ENCODE measurements at places on chromosomes 7 and 10.

DNA sequence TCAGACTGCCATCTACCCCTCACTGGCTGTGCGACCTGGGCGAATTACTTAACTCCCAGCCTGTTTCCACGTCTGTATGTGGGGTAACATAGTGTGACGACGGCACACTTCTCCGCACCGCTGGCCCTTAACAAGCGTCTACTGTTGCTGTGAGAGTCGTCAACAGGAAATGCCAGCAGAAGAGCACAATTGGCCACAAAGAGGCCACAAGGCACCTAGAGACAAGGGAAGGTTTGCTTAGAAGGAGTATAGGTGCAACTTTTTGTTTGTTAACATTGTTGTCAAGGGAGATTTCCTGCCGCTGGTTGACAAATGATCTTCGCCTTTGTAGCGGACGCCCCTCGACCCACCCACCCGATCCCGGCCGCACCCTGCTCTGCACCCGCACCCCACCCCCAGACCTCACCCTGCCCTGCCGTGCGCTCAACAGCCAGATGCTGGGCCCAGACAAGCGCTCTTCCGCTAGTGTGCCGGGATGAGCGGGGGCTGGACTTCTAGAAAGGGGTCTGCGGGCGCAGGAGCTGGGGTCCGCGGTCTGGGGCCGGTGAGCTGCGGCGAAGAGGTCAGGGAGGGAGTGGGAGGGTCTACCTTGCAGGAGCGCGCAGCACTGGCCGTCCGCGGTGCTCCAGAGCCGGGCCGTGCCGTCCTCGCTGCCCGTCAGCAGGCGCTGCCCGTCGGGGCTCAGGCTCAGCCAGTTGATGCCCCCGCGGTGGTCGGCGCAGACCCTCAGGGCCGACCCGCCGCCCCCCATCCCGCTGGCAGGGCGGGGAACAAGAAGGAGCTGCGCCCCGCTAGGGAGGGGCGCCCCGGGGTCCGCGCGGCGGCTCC lies 785 bp downstream of the WDR86 start:
- no peak for DNase-seq

DNA sequence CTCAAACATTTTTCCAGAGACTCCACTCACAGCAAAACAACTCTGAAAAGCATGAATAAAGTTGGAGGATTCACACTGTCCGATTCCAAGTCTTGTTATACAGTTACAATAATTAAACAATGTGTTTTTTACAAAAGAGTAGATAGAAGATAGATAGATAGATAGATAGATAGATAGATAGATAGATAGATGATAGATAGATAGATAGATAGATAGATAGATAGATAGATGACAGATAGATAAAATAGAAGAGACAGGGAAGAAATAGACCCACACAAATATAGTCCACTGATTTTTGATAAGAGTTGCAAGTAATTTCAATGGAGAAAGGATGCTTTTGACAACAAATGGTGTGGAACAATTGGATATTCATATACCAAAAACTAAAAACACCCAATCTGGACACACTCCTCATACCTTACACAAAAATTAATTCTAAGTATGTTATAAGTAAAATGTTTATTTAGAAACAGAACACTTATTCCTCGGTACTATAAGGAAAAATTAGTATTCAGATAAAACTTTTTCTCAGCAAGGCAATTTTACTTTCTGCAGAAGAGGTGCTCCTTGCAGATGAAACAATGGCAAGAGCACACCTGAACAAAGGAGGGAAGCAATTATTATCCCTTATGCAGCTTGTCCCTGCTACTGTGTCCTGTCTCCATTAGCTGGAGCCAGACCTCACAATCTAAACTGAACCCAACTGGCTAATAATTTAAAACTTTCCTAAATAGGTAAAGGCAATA lies 5.7 kb upstream of the TAS2R39 start:
- no peak for DNase-seq

GRCh38 chr7:33604056-33604455 lies 301.3 kb upstream of the BMPER start:
- DNase-seq: no peak

DNA sequence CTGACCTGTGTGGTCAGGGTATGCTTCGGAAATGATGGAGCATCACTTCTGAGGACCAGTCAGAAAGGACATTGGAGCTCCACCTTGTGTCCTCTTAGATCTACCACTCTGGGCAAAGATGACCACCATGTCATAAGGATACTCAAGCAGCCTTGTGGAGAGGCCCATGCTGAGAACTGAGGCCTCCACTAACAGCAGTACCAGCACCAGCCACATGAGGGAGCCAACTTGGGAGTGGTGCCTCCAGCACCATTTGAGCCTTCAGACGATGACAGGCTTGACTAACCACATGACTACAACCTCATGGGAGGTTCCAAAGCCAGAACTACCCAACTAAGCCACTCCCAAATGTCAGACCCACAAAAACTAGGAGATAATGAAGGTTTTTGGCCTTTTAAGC lies 116.0 kb downstream of the NPTX2 start:
- peak; percentile 2 for DNase-seq

Data from fibroblast of the aortic adventitia (primary cell).